ENCODE measurements at places on chromosomes 4 and X.

DNA sequence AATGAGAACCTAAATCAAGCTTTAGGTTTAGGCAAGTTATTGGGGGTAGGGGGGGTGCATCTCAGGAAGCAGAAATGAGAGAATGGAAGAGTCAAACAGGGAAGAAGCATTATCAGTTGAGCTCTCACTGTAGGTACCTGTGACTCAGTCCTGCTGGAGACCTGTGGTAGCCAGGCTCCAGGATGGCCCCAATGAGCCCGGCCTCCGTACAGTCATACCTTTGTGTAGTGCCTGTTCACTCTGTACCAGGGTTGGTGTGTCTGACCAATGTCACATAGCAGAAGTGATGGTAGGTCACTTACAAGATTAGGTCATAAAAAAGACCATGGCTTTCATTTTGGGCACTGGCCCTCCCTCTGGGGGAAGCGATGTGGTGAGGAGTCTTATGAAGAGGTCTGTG, 45.3 kb upstream of the NMU start:
- no peak for DNase-seq

DNA sequence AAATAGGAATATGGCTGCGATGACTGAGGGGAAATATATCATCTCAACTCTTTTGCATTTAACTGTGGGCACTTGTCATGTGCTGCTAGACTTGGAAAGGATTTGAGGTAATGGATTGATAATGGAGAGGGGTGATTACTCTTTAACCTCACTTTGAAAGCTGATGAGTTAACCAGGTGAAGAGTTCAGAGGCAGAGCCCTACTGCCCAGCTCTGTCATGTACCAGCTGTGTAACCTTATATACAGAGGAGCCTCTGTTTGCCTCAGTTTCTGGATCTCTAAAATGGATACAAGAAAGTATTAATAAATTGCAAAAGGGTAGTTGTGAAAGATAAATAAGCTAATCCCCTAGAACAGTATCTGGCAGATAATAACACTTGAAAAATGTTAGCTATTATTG, 51.5 kb downstream of the WDR19 start:
- no peak for DNase-seq

DNA sequence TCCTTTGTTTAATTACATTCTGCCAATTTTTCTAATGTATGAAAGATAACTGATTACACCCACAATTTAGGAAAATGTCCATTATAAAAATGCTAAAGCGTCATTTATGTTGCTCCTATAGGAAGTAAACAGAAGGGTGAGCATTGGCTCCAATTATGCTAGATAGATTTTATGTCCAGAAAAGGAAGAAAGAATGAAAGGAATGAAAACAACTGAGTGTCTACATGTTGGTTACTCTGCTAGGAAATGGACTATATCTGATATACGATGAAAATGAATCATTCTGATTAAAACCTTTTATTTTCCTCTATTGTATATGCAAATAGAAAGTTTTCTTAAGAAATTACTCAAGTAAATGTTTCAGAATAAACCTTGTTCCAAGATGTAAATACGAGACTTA, 1.6 kb downstream of the ENAM start:
- DNase-seq = no peak

GRCh38 chr4:31187979-31188378, 467.8 kb downstream of the PCDH7 start:
- DNase-seq = no peak

- no peak for DNase-seq
These were observed 91.9 kb upstream of the PAGE3 start for GRCh38 chrX:55356609-55357008.

GRCh38 chrX:119636419-119636818, 30.2 kb upstream of the NKRF start:
- peak; percentile 83 for DNase-seq

DNA sequence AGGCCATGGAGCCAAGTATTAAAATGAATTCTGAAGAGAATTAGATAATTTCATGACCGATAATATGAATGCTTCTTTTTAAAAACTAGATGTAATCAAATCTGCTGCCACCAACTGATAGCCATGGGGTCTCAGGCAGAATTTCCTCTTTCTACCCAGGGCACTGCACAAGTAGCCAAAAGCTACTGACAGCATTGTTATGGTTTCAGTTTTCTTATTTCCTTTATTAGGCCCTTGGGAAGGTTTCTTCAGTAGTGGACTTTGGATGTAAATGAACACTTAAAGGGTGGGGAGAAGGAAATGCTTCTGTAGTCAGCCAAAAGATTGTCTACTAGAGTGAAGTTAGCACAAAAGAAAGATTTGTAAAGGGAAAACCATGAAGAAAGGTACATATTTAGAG, 686.0 kb downstream of the ADGRL3 start:
- no peak for DNase-seq

DNA sequence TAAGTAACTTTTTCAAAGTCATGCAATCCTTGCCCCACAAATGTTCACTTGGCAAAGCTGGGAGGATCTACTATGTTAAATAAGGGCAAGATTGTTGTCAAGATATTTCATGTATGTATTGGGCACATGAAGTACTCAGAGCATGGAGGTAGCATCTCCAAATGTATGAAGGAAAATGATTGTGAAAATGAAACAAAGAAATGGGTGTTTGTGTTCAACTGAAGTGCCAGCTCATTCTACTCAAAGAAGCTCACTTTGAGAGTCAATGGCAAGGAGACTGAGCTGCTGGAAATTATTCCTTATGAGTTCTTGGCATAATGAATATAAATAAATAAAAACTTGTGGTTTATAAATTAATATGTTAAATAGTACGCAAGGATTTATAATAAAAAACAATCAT, 124.5 kb upstream of the ARSJ start:
- no peak for DNase-seq

DNA sequence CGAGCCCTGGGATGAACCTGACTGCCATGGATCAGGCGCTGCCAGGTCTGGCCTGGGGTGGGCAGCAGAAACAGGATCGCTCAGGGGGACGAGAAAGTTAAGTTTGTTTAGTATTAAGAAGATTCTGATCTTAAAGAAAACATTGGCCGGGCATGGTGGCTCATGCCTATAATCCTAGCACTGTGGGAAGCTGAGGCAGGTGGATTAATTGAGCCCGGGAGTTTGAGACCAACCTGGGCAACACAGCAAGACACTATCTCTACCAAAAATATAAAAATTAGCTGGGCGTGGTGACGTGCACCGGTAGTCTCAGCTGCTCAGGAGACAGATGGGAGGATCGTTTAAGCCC, 696 bp upstream of the FLNA start:
- no peak for DNase-seq

- no peak for DNase-seq
These were observed 24.2 kb upstream of the XPNPEP2 start for GRCh38 chrX:129714581-129714980.

GRCh38 chrX:44569122-44569521, 26.5 kb upstream of the FUNDC1 start:
- DNase-seq = no peak

- DNase-seq = no peak
These were observed 139.9 kb upstream of the USP9X start for GRCh38 chrX:40945361-40945713.

- no peak for DNase-seq
These were observed 13.8 kb downstream of the MAD2L1 start for GRCh38 chr4:120052856-120053255.

GRCh38 chrX:19723427-19723826, 164.0 kb downstream of the SH3KBP1 start:
- DNase-seq = no peak

DNA sequence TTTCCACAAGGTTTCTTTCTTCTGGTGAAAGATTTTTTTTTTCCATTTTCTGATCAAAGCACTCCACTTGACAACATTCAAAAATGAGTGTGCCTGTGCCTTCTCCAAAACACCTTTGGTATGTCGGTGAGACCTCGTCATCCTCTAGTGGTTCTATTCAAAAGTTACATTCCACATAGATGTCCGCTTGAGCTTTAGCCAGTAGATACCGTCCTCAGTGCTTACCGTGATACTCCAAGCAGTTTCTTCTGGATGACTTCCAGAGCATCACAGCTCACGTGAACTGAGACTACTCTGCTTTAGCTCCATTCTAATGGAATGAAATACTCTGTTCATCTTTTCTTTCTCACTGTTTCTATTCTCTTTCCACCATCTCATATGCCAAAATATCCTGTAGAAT, 38.2 kb upstream of the VEGFC start:
- no peak for DNase-seq

GRCh38 chrX:117972711-117973109, 143.9 kb downstream of the KLHL13 start:
- no peak for DNase-seq

DNA sequence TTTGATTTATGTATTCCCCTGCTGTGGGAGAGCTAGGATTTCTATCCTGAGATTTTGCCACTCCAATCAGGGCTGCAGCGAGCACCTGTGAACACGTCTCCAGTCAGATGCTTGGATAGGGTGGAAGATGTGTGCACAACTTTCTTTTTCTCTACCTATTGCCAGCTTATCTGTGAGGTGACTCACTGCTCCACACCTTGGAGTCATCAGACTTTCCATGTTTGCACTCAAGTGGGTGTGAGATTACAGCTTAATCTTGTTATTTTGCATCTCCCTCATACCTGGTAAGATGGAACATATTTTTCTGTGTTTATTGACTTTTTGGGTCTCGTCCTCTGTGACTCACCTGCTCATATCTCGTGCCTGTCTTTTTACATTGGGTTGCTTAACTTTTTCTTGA, 32.2 kb downstream of the PSAPL1 start:
- no peak for DNase-seq

- no peak for DNase-seq
These were observed 100.8 kb upstream of the LIMCH1 start for GRCh38 chr4:41437111-41437536.

DNA sequence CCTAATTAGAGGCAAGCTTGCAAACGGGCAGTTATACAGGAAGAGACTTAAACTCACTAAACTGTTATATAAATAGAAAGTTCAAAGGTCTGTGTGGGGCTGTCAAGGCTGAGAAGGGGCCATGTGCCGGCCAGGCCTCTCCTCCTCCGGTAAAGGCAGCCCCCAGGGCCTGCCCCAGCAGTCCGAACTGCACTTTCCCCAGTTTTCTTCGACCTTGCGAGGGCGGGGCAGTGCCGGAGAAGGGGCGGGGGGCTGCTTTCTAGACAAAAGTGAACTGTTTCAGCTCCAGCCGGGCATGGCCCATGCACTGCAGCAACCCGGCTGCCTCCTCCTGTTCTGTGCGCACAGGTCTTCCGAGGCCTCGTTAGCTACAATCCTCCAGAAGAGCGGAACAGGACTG, 4.1 kb downstream of the AFF2 start:
- peak; percentile 58 for DNase-seq

DNA sequence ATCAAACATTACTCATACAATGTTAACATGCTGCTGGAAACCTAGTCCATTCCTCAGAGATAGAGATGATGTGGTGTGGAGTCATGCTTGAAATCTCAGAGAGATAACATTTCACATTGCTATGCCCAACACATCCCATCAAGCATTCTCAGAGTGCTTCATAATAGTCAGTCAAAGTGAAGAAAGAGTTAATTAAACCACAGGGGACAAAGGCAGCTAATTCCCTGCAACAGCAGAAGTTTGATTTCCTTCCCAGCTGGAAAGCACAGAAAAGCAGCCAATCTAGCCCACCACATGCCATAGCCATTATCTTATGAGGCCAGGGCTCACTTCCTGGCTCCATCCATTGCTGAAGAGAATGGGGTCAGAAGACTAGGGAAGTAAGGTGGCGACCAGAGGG, 8.9 kb downstream of the KDR start:
- DNase-seq = no peak

GRCh38 chr4:10984815-10985214, 300.2 kb upstream of the CLNK start:
- DNase-seq = no peak

DNA sequence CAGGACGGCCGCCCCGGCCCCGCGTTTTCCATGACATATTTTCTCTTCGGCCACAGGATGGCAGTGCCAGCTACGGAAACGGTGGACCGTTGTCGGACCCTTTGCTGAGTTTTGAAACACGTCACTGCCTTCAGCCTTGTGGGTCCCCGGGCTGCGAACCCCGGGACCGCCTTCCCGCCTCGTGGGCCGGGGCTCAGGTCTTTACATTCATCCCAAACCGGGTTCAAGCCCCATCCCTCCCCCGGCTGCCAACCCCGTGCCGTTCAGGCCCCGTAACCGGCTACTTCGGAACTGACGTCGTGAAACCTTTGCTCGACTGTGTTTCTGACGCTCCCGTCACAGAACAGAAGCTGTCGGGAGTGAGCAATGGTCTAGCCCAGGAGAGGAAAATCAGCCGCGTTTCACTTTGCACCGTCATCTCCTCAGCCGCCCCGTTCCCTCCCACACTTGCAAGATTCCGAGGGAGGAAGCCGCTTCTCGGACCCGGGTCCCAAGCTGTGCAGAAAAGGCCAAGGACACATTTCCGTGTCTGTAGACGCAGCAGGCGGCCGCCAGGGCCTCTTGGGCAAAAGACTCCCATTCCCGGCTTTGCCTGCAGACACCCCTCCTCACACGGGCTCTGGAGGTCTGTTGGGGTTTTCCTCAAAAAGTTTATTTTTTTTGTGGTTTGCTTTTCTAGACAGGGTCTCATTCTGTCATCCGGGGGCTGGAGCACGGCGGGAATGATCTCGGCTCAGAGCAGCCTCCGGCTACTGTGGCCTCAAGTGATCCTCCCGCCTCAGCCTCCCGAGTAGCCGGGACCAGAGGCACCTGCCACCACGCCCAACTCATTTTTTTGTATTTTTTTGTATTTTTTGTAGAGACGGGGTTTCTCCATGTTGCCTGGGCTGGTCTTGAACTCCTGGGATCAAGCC, 41.4 kb upstream of the PPP2R3B start:
- no peak for DNase-seq

DNA sequence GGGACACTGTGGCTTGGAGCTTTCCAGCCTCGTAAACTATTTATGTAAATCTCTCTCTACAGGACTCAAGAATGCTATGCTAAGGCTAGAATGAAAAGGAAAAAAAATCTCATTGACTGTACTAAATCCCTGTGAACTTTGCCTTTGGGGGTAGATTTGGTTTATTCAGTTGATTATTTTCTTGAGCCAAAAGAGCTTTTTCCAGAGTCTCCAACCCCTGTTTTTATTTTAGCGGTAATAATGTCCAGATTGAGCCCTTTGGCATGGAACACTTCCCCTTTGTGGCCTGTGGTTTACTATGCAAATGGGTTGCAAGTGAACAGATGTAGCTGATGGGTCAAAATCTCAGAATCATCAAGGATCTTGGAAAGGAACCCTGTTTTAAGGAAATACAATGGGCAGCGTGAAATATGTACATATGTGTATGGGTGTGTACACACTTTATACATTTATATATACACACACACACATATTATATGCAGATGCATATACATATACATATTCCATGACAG, 72.9 kb downstream of the FAM9B start:
- DNase-seq = no peak
